ENCODE measurements at places on chromosomes 4 and X. TPM values are rescaled to one million over a fixed set of nuclear protein-coding genes. Genes with fewer than 3 reads are reported as not detected.

The PCDH7 gene
- not detected for polyA plus RNA-seq

The CNGA2 gene
- not detected for polyA plus RNA-seq

The SLC25A43 gene
- 2.3 TPM for polyA plus RNA-seq

The VCX gene
- polyA plus RNA-seq: not detected

The NDP gene
- not detected for polyA plus RNA-seq

The RAB41 gene
- not detected for polyA plus RNA-seq

The IL2RG gene
- polyA plus RNA-seq: 948 TPM

The FRMPD3 gene
- polyA plus RNA-seq: 0.10 TPM

DNA sequence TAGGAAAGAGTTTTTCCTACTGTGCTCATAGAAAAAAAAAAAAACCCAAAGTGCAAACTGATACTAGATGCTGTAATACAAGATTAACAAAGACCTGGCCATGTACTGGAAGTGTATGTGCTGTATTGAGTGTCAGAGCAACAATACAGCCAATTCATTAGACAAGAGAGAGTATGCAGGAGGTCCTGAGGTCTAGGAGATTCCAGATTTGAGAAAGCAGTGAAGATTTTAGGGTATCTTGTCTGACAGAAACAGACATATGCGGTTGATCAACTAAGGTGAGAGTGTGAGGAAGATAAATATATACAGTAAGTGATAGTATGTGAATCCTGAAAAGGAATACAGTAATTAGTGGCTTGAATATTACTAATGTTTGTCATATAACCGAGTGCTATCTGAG, 3.0 kb downstream of the GPR174 start:
- DNase-seq: no peak

GRCh38 chrX:46812445-46812844, 24.4 kb upstream of the RP2 start:
- no peak for DNase-seq

DNA sequence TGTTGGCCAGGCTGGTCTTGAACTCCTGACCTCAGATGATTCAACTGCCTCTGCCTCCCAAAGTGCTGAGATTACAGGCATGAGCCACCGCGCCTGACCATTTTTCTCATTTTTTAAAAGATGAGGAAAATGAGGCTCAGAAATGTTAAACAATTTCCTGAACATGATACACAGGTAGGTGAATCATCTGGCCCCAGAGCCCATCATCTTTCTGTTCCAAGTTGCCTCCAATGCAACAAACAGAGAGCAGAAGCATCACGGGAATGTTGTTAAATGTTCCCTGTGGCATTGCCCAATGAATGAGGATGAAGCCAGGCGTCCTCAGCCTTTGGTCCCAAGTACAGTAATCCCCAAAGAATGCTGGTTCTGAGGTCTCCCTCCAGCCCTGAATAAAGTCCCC, 31.3 kb upstream of the ANXA5 start:
- DNase-seq: no peak

DNA sequence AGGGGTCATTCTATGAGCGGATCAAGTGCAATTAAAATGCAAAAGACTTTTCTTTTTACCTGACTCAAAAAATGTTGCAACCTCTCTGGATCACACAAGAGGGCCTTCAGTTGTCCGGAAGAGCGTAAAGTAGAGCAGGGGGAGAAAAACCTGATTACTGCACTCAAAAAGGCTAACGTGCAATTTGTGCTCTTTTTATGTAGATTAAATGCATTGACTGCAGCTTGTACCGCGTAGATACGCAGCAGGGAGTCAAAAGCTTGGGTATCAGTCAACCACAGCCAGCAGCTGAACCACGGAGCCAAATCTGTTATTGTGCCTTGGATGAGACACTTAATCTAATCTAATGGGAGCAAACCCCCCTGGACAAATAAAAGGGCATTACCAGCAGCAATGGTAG, 107.3 kb upstream of the RAI2 start:
- no peak for DNase-seq

- DNase-seq: no peak
Measured at GRCh38 chr4:7893539-7893938, 46.1 kb downstream of the AFAP1 start.

GRCh38 chr4:145199051-145199716, 18.8 kb upstream of the OTUD4 start:
- DNase-seq: no peak

- DNase-seq: no peak
Measured at GRCh38 chrX:77527233-77528001, 80.2 kb downstream of the FGF16 start.

- DNase-seq: no peak
Measured at GRCh38 chr4:28948501-28948900, 1771.7 kb upstream of the PCDH7 start.

- DNase-seq: no peak
Measured at GRCh38 chr4:74030285-74030684, 8.2 kb downstream of the CXCL3 start.

DNA sequence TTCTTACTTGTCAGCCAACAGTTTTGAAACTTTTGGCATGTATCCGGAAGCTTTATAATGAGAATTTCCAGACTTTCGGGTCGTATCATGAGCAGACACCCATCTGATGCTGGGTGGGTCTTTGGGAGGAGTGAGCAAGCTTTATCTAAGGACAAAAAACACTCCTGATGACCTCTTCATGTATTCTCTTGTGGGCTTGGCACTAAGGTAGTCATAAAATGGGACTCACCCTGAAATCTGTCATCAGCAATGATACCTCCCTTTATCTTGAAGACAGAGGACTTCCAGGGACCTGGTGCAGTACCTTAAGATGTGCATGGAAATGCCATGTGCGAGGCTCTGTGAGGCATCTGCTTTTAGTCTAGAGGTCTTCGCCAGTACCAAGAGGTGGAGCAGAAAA, 346.3 kb upstream of the PPARGC1A start:
- no peak for DNase-seq

GRCh38 chr4:4317496-4318232, 27.6 kb downstream of the ZBTB49 start:
- no peak for DNase-seq

DNA sequence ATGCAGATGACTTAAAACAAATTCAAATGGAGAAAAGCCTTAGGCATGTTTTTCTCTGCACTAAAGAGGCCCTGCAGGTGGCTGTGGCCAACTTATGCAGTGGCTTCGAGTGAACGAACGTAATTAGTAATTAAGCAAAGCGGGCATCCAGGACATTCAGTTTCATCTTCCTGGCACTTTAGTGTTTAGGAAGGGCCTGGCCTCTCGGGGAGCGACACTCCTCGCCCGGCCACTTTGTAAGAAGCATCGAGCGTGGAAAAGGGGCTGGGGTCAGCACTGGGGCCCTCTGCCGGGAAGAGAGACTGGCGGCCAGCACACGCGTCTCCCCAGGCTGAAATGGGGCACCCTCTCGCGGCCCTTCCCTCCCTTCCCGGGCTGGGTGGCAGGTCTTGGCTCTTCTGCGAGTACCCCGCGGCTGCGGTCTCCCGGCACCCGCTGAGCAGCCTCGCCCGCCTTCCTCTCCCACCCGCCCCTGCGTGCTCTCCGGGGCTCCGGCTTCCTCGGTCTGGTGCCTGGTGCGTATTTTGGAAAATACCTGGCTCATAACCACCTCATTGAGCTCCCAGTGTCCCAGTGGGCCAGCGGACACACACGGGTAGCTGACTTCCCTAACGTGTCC, 677 bp upstream of the CYP4V2 start:
- peak; percentile 46 for DNase-seq
